ENCODE measurements at places on chromosomes 16 and 17. TPM values are rescaled to one million over a fixed set of nuclear protein-coding genes. Genes with fewer than 3 reads are reported as not detected.

DNA sequence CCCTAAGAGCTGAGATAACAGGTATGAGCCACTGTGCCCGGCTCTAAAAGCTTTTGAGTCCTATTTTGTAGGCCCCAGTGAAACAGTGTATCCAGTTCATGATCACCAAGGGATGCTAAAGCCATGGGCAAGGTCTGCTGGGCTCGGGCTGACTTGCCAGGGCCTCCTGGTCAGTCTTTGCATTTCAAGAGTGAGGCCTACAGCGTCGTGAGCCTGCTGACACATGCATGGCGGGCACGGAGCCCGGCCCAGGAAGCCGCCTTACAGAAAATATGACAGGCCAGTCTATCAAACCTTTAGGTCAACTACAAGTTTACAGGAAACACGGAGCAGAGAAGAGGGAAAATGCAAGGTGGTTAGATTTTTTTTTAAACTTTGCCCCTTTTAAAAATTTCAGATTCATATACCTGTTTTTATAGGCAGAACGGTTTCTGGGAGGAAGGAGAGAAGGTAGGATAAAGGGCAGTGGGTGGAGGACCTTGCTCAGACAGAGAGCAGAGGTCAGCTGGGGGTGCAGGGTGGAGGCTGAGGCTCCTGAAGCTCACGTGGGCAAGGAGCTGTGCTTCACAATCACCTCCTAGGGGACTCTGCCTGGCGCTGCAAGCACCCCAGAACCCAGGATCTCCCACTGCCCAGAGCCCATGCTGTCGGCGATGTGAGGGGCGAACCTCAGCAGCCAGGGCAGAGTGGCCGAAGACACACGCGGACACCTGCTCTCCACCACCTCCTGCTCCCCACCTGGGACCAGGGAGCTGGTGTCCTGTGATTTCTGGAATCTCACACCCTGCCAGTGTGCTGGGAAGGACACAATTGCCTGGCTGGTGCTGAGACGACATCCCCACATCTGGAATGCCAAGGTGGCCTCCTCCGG, 21.3 kb downstream of the C16orf95 start:
- DNase-seq = no peak

- DNase-seq = no peak
Observed at GRCh38 chr17:45143094-45143670, 5.1 kb upstream of the HEXIM1 start.

GRCh38 chr17:68749349-68750207, 148.4 kb upstream of the FAM20A start:
- peak; percentile 20 for DNase-seq

- peak; percentile 26 for DNase-seq
Observed at GRCh38 chr16:4261557-4262172, 11.2 kb downstream of the TFAP4 start.

The P2RX1 gene
- not detected for total RNA-seq

The PYY gene
- total RNA-seq = not detected
